Gastrocnemius medialis (tissue), 4 donors: ENCODE measurements at places on chromosomes 7 and 10.

DNA sequence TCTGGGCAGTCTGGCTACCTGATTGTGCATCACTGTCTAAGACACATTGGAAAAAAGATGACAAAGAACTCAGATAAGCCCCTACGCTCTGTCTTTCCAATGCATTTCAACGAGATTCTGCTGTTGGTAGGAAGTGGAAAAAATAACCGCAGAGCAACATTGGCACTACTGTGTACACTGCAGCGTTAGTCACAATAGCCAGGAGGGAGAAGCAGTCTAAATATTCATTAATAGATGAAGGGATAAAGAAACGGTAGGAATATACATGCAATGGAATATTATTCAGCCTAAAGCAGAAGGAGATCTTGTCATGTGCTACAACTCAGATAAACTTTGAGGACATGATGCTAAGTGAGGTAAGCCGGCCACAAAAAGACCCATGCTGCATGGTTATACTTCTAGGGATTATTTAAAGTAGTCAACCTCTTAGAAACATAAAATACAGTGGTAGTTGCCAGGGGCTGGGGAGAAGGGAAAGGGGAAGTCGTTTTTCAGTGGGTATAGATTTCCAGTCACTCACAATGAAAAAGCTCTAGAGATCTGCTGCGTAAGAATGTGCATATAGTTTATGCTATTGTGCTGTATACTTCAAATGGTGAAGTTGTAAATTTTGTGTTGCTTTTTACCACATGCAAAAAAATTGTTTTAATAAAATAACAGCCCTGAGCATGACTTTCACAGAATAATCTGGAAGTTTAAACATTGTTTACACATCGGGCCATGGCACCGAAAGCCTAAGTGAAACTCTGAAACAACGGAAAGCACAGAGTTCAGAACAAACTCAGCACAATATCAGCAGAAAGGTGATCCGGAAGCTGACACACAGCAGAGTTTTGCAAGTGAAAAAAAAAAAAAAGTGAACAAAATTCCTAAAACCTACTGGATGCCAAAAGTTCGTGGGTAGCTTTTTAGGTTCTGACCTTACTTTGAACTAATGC, 40.1 kb downstream of the ELMO1 start:
- DNase-seq: no peak

- no peak for DNase-seq
Measured at GRCh38 chr10:11236234-11236633, 218.6 kb downstream of the CELF2 start.

DNA sequence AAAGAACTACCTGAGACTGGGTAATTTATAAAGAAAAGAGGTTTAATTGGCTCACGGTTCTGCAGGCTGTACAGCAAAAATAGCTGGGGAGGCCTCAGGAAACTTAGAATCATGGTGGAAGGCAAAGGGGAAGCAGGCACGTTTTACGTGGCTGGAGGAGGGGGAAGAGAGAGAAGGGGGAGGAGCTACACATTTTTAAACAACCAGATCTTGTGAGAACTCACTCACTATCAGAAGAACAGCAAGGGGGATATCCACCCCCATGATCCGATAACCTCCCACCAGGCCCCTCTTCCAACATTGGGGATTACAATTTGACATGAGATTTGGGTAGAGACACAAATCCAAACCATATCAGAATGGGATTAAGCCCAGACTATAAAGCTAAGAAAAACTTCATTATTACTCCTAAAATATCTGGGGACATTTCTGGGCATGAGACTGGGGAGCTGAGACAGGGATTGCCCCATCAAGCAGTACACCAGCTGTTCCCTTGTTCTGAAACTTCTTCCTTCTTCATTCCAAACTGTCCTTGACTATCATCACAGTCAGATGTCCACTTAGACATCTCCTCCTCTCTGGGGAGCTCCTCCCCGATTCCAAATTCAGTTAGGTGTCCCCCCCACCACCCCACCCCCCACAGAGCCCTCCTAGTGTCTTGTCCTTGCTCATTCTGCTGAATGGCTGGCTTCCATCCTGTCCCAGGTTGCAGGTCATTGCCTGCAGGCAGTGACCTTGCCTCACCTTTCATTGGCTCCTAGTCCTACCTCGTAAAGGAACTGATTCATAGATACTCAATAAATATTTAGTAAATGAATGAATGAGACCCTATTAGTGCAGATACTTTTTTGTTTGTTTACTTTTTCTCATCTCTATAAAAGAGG, 132.6 kb downstream of the EVX1 start:
- DNase-seq: no peak

GRCh38 chr7:5282543-5283316, at the start of gene SLC29A4:
TSS of gene SLC29A4 (plus strand) at chr7:5282943. CDS start at chr7:5287817, 4,874 bp downstream.
- no peak for DNase-seq

- DNase-seq: no peak
Measured at GRCh38 chr7:70406950-70407209, 725.1 kb upstream of the GALNT17 start.

DNA sequence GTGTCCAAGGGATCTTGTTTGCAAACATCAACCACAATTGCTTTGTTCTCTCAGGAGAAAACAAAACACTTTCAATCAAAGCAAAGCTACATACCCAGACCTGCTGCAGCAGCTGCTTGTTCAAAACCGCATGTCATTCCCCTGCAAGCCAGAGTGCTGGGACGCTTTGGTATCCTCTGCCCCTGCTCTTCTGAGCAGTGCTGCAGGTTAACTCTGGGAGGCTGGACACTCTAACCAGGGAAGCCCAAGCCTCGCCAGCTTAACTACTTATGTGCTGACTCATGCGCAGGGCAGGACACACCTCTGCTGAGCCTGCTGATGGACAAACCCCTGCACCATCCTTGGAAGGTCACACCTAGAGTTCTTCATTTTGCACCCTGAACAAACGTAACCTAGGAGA, 28.2 kb upstream of the ASAH2 start:
- no peak for DNase-seq

DNA sequence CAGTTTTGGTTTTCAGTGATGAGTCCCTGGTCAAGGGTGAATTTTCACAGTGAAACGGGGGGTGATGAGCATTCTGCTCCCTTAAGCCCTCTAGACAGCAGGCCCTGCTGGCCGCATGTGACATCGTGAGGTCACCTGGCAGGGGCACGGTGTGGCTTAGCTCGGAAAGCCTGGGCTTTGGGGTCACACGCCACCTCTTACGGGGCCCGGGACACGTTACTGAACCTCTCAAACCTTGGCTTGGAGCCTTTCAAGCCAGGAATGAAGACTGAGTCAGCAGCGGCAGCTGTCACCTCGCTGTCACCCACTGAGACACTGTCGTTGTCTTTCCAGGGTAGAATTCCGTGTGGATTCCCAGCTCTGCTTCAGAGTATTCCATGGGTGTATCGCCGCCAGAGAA, 4.1 kb downstream of the GET4 start:
- DNase-seq: peak; percentile 79

- DNase-seq: no peak
Measured at GRCh38 chr7:36726311-36726710, 2.0 kb upstream of the AOAH start.

GRCh38 chr10:119509909-119510451, 32.5 kb downstream of the RGS10 start:
- DNase-seq: peak; percentile 59

- DNase-seq: no peak
Measured at GRCh38 chr10:60286559-60286958, 103.1 kb downstream of the ANK3 start.

GRCh38 chr7:38463277-38464225, 167.6 kb downstream of the AMPH start:
- DNase-seq: peak; percentile 12
